ENCODE measurements at places on chromosomes 2 and 18.

GRCh38 chr2:153311432-153311831, 167.1 kb downstream of the RPRM start:
- no peak for DNase-seq

DNA sequence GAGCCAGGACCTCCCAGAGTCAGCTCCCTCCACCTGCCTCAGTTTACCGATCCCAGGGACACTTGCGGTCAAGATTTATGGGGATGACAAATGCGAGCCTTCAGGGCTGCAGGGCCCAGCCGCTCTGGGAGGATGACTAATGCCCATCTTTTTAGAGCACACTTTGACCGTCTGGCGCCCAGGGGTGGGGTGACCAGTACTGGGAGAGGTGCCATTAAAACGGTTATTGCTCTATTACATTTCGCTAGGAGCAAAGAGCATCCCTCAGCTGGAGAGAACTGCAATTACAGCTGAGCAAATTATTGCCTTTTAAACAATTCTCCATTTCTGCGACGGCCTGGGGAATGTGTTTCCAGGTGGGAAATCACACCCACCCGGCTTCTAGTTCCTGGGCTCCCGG, 42.6 kb upstream of the HPCAL1 start:
- no peak for DNase-seq

DNA sequence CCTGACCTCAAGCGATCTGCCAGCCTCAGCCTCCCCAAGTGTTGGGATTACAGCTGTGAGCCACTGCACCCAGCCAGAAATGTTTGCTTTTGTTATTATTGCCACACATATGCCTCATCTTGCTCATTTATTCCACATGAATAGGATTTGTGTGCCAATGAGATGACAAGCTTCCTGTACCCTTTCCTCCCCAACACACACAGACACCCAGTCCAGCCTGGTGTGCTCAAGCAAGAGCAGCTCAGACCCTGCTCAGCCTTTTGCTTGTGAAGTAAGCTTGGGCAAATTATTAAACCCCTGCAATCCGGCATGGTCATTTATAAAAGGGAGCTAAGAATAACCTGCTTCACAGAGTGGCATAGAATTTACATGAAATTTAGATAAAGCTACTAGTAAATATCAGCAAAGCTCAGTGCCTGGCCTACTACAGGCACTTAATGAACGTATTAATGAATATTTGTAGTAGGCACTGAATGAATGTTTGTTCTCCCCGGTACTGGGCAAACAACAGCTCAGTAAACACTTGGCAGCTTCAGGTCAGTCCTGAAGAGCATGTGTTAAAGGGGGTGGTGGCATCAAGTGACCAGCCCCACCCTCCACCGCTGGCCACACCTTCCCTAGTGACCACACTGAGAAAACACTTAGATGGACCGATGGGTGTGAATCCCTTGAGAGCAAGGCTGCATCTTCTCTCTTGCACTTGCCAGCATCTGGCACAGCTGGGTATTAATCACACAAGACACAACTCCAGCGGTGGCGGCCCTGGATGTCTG, 280.2 kb downstream of the SRBD1 start:
- DNase-seq: peak; percentile 27

DNA sequence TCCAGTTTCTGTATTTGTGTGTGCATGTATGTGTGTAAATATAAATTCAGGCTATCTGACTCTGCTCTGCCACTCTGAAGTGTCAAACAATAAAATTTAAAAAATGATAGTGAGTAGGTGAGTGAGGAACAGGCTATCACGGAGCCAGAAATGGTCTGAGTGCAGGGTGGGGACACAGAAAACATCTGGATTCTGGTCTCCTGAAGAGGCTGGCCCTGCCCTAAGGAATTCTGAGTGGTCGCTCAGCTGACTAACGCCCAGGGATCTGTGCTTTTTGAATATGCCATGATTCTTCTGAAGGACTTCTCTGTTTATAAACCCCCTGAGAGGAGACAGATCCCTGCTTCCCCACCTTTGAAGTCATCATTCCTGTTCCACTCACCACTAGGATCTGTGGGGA, 353.9 kb upstream of the GYPC start:
- no peak for DNase-seq

DNA sequence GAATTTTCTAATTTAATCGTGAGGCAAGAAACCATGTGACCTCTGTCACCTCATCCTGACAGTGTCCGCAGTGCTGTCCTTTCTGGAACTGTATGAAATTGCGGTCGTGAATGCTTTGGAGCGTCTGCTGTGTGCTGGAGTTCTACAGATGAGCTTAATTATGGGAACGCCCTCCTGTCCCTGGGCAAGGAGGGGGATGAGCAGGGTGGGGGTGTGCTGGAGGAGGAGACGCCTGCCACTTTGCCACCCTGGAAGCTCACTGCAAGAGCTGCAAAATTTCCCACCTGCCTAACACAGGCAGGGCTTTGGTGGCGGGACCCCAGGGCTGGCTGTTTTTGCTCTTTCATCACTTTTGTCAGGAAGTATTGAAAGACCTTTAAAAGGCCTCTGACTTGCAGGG, 6.5 kb downstream of the LPIN1 start:
- no peak for DNase-seq

- DNase-seq: no peak
These were observed 19.2 kb downstream of the ANO7 start for GRCh38 chr2:241207641-241208040.

- no peak for DNase-seq
These were observed 472.9 kb downstream of the PTPRM start for GRCh38 chr18:8040021-8040420.

- DNase-seq: no peak
These were observed 46.4 kb downstream of the ACYP2 start for GRCh38 chr2:54161660-54162424.

DNA sequence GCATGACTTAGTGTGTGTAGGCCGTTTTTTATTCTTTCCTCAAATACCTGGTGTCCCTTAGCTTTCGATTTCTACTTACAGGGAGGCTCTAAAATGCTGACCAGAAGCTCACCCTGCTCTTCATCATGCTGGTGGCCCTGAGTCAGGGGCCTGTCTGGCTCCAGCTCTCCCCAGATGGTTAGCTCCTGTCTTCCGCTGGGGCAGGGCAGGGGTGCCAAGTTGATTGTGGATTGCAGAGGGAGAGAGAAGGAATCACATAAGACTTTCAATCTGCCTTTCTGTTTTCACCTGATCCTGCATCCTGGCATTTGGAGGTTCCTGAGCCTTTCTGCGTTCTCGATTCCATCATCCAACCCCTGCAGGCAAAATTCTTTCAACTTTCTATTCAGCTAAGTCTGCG, 4.2 kb downstream of the CIB4 start:
- DNase-seq: no peak

DNA sequence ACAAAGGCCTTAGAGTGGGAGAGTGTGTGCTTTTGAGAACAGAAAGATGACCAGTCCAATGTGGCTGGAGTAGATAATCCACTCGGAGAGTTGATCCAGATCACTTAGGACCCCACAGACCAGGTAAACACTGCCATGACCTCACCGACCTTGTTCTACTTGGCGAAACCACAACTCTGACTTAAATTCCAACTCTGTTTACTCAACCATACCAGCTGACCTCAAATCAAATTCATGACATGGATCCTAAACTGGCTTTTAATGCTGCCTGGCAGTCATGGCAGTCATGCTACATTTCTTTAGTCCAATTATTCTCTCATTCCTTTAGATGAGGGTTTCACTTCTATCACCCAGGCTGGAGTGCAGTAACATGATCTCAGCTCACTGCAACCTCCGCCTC, 347.1 kb upstream of the FAM98A start:
- DNase-seq: no peak

DNA sequence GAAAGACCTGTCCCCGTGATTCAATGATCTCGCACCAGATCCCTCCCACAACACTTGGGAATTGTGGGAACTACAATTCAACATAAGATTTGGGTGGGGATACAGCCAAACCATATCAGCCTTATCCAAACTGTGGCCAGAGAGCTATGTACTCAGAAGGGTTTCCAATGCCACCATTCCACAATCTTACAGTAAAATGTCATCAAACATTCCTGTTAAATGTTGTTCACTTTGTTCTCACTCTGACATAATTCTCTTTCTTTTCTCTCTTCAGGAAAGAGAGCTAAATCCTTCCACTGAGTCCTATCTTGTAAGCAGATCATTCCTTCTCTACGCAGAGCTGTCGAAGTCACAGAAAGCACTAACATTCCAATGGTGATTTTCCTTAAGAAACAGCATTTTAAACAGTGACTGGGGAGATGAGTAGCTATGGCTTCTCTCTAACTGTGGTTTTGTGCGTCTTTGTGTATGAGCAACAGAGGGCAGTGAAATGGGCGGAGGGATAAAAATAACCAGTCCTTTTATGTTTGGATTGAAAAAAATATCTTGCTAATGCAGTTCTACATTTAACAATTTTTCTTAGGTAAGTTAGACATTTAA, 684.7 kb downstream of the EPHA4 start:
- no peak for DNase-seq

GRCh38 chr2:85861650-85862049, 27.1 kb downstream of the ST3GAL5 start:
- no peak for DNase-seq

DNA sequence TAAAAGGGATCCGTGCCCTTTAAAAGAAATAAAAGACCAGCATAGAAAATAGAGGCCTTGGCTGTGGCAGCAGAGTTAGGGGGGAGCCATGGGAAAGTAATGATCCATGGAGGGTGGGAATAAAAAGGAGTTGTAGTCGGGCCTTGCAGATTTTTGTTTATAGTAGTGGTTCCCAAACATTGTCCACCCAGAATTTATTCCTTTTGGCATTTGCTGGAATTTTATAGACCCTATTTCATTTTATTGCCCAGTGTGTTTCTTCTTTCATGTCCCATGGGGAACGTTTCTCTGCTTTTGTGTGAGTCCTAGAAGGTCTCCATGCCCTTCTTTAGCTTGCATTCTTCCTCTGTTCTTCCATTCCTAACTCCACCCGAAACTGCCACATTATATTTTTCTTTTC, 222.2 kb downstream of the LTBP1 start:
- DNase-seq: no peak

DNA sequence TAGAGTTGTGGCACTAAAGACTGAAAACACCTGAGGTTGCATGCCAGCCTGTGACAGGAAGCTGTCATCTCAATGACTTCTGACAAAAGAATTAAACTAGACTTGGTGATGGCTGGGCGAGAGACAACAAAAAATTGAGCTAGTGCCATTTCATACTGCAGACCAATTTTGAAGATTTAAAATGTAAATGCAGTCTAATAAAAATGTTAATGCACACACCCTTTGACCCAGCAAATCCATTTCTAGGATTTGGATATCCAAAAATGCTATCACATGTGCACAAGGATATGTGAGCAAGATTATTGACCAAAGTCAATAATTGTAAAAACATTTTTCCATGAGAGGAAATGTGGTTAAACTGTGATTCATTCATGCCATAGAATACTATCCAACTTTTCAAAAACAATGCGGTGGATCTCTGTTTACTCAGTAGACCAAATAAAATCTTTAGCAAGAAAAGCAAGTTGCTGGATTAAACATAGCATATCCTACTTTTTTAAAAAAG, 5.6 kb downstream of the FBXO36 start:
- peak; percentile 64 for DNase-seq

GRCh38 chr2:176130147-176130956, 847 bp downstream of the HOXD8 start:
- no peak for DNase-seq

DNA sequence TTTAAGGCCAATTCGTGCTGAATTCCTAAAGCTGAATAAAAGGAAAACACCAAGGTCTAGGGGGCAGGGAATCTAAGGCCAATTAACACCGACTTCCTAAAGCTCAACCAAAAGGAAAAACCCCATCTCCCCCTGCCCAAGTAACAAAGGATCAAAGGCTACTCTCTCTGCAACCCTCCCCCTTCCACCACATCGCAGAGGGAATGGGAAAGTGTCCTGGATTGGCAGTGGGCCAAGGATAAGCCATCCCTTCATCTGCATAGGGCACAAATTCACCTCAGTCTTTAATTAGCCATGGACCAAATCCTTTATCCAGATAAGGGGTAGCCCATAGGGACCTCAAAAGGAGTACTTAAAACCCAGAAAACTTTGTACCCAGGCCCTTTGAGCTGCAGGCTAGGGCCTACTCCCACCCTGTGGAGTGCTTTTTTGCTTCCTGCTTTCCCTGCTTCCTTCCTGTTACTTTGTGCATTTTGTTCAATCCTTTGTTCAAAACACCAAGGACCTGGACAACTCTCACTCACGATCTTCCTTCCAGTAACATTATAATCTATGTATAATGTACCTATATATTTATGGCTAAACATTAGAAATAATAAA, 2119.8 kb upstream of the CELF4 start:
- no peak for DNase-seq

DNA sequence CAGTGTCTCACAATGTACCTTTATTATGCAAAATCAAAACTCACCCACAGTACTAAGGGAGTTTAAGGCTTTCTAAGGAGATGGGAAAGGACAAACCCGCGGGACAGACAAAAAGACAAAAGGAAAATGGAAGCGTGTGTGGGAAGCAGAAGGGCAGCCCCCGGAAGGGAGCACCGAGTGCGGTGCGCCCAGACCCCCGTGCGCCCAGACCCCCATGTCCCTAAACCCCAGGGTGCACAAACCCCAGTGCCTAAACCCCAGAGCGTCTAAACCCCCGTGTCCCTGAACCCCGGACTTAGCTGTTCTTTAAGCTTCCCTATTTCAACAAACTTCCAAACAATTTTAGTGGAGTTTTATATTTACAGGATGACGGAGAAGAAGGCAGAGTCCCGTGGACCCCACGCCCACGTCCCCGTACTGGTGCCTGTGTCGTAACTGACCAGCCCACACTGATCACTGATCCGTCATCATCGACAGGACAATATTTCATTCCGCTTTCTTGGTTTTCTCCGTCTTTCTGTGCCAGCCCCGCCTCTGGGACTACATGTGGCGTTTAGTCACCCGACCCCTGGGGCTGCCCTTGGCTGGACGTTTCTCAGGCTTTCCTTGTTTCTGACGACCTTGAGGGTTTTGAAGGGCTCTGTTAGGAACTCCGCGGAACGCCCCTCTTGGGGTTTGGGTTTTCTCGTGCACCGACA, 76.9 kb downstream of the RTP5 start:
- no peak for DNase-seq

DNA sequence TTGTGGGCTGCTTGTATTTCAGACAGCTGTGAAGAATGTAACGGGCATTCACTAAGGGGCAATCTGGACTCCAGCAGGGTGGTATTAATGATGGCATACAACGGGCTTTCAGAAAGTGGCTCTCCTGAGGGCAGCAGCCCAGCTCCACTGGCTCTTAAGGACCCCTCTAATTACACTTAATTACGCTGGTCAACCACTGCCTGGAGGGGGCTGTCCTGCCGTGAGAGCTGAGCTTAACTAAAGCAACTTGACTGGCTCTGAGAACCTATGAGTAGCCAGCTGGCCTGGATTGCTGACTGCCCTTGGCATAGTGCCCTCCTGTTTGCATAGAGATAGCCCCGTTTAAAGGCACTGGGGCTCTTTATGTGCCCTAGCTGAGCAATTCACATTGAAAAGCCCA, 3.8 kb downstream of the LIPG start:
- DNase-seq: peak; percentile 39

- DNase-seq: peak; percentile 48
These were observed 69.8 kb upstream of the RASGRP3 start for GRCh38 chr2:33406622-33407021.

- no peak for DNase-seq
These were observed 53.1 kb downstream of the TTC27 start for GRCh38 chr2:32680942-32681341.

Measured in iris pigment epithelial cell (primary cell).